Uterus (tissue), 4 donors: ENCODE measurements at places on chromosomes 11 and 22. TPM values are rescaled to one million over a fixed set of nuclear protein-coding genes. Genes with fewer than 3 reads are reported as not detected.

The ANO1 gene
- 45.5 TPM for total RNA-seq

- DNase-seq, result no peak
- H3K36me3 ChIP-seq, result no peaks in the 10 kb centered on the region
- H3K4me3 ChIP-seq, result no peak overlapping the region
- H3K4me1 ChIP-seq, result no peaks in the 10 kb centered on the region
- H3K27me3 ChIP-seq, result no peaks in the 10 kb centered on the region
- no peak overlapping the region for H3K27ac ChIP-seq
These were observed 163.0 kb downstream of the KIRREL3 start for GRCh38 chr11:126837581-126837980.

DNA sequence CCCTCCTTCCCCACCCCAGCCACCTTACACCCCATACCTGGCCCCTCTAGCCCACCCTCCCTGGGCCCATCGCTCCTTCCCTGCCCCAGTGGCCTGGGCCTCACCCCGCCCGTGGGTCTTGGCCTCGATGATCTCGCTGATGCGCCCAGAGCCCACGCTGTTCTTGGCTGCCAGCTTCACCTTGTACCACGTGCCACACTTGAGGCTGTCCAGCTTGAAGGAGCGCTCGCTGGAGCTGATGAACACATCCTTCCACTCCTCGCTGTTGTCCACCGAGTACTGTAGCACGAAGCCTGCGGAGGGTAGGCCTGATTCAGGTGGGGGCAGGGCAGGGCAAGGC, 110.1 kb downstream of the CEP164 start:
- DNase-seq, result no peak
- no peaks in the 10 kb centered on the region for H3K36me3 ChIP-seq
- H3K27ac ChIP-seq, result no peak overlapping the region
- H3K4me3 ChIP-seq, result no peak overlapping the region
- H3K4me1 ChIP-seq, result no peaks in the 10 kb centered on the region

The RAB36 gene
- total RNA-seq, result 28.7 TPM

GRCh38 chr11:128726458-128727139, 32.7 kb downstream of the FLI1 start:
- H3K4me1 ChIP-seq, result no peaks in the 10 kb centered on the region
- no peaks in the 10 kb centered on the region for H3K27me3 ChIP-seq

The LMO1 gene
- total RNA-seq, result not detected

DNA sequence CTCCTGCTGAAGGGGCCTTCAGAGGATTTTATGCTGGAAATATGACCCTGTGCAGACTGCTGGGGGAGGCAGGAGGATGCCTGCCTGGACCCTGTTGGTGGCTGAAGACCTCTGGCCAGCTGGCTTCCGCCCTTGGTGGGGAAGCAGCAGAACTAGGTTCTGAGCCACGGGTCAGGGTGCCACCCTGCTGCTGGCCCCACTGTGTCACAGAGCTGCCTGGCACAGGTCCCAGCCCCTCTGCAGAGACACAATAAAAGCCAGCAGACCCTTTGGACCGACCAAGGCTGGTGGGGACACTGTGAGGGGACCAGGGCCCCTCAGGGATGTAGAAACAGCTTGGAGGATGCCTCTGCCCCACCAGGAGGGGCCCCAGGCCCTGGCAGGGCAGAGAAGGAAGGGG, 6.9 kb upstream of the SREBF2 start:
- H3K4me1 ChIP-seq, result no peaks in the 10 kb centered on the region
- peak overlapping the region; percentile 21 for H3K27ac ChIP-seq
- no peak overlapping the region for H3K4me3 ChIP-seq
- DNase-seq, result no peak
- H3K36me3 ChIP-seq, result no peaks in the 10 kb centered on the region
- H3K27me3 ChIP-seq, result no peaks in the 10 kb centered on the region

GRCh38 chr11:36427079-36427478, 83.0 kb downstream of the TRAF6 start:
- no peak overlapping the region for H3K4me3 ChIP-seq
- no peak for DNase-seq
- no peaks in the 10 kb centered on the region for H3K36me3 ChIP-seq

DNA sequence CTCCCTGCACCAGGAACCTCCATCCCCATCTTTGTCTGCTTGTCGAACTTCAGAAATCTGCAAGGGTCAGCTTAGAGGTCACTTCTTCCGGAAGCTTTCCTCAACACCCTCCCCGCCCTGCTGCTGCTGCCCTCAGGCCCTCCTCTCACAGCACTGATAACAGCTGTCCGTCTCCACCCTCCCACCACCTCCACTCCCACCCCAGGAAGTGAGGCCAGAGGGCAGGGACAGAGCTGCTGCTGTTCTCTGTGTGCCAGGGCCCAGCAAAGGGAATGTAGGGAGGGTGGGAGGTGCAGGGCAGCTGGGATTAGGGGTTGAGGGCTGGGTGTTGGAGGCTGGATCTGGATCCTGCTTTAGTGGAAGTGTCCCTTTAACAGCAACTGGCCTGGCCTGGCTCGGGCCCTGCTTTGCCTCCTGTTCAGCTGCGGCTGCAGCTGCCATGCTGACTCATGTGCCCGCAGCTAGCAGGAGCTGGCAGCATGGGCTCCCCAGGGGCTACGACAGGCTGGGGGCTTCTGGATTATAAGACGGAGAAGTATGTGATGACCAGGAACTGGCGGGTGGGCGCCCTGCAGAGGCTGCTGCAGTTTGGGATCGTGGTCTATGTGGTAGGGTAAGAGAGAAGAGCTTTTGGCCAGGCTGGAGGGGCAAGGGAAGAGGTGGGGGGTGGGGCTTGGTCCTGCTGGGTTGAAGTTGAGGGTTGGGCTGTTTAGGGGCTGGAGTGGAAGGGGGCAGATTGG, at the start of gene P2RX6:
Gene P2RX6 (plus strand): TSS at position 440 of the 740 bp plus-strand sequence. CDS start 10 bp downstream, at position 450.
- peaks cover 11% of the 10 kb centered on the region for H3K4me1 ChIP-seq
- H3K27me3 ChIP-seq, result no peaks in the 10 kb centered on the region
- peak within 1 kb of the TSS; percentile 16 for H3K27ac ChIP-seq
- H3K4me3 ChIP-seq, result peak within 1 kb of the TSS; percentile 12
- no peak for DNase-seq

The SCGB1C1 gene
- not detected for total RNA-seq

DNA sequence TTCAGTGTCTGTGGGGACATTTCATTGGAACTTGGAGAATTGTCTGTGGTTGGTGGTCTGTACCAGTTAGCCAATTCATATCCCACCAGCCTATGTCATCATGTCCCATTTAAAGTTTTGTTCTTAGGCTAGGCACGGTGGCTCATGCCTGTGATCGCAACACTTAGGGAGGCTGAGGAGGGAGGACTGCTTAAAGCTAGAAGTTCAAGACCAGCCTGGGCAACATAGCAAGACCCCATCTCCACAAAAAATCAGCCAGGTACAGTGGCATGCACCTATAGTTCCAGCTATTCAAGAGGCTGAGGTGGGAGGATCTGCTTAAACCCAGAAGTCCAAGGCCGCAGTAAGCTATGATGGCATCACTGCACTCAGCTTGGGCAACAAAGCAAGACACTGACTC, 55.6 kb upstream of the CCND1 start:
- H3K4me3 ChIP-seq, result no peak overlapping the region
- no peaks in the 10 kb centered on the region for H3K27me3 ChIP-seq
- no peaks in the 10 kb centered on the region for H3K36me3 ChIP-seq
- DNase-seq, result no peak
- H3K27ac ChIP-seq, result no peak overlapping the region

DNA sequence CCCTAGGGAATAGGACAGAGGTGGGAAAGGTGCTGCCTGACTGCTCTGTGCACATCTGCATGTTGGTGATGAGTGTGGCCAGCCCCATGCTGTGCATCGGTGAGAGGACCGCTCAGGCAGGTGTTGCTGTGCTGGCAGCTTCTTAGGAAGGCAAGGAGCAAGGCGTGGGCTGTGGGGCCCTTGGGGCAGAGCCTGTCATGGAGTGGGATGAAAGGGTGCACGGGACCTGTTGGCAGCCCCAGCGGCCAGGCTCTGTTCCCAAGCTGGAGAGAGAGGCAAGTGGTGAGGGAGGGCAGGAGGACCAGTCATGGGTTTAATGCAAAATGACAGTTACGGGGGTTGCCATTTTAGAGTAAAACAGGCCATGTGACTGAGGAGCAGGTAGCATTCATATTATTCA, 78.3 kb downstream of the ZBTB16 start:
- peaks cover 25% of the 10 kb centered on the region for H3K4me1 ChIP-seq
- no peaks in the 10 kb centered on the region for H3K27me3 ChIP-seq
- no peak overlapping the region for H3K4me3 ChIP-seq
- H3K36me3 ChIP-seq, result no peaks in the 10 kb centered on the region
- DNase-seq, result no peak

DNA sequence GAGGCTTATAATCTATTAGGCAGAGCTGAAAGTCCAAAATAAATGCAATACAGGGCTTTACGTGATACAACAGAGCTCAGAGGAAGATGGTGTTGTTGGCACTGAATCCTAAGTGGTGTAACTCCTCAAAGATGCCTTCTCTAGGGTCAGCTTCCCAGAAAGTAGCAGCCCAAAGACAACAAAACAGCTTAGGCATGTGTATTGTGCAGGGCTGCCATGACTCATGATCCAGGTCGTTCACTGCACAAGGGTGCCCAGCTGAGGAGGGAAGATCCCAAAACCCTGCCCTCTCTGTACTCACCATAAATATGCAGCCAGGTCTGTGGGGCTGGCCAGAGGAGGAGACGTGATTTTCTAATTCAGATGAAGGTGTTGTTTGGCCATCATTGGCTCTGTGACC, 59.4 kb upstream of the NNMT start:
- no peak overlapping the region for H3K27ac ChIP-seq
- H3K4me3 ChIP-seq, result no peak overlapping the region
- H3K36me3 ChIP-seq, result no peaks in the 10 kb centered on the region
- H3K27me3 ChIP-seq, result no peaks in the 10 kb centered on the region
- H3K4me1 ChIP-seq, result no peaks in the 10 kb centered on the region

DNA sequence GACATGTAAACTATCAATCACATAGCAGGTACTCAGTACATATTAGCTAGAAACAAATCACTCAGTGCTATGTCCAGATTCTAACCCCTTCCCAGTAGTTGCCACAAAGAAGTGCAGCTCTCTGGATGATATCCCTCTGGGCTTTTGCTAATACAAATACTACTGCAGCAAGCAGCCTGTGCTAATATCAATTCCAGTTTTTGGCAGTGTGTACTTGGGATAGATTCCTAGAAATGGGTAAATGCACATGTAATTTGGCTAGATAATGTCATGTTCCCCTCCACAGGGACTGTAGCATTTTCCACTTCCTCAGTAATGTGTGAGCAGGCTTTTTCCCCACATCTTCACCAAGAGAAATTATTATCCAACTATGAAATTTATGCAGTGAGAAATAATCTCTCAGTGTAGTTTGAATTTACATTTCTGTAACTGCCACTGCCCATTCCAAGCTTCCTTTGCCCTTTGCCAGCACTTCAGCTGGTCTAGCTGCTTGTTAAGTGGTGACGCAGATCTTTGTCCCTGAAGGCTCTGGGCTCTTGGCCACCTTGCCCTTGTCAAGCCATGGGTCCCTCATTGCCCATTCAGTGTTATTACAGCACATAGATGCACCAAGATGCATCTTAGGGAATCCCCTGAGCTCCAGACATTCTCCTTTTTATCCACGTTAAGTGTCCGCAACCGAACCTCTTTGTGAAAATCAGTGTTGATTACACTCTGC, 107.1 kb upstream of the CLPB start:
- DNase-seq, result no peak
- no peaks in the 10 kb centered on the region for H3K4me1 ChIP-seq
- no peaks in the 10 kb centered on the region for H3K36me3 ChIP-seq
- no peaks in the 10 kb centered on the region for H3K27me3 ChIP-seq

- peak; percentile 98 for DNase-seq
- H3K36me3 ChIP-seq, result no peaks in the 10 kb centered on the region
- peaks cover 10% of the 10 kb centered on the region for H3K4me1 ChIP-seq
- no peaks in the 10 kb centered on the region for H3K27me3 ChIP-seq
- peak overlapping the region; percentile 32 for H3K4me3 ChIP-seq
These were observed 13.5 kb upstream of the B4GALNT4 start for GRCh38 chr11:355581-356458.

GRCh38 chr11:132595711-132596134, 936.6 kb downstream of the OPCML start:
- no peak overlapping the region for H3K27ac ChIP-seq
- no peak overlapping the region for H3K4me3 ChIP-seq
- no peaks in the 10 kb centered on the region for H3K36me3 ChIP-seq
- H3K27me3 ChIP-seq, result no peaks in the 10 kb centered on the region

The VSIG10L2 gene
- 1.1 TPM for total RNA-seq

DNA sequence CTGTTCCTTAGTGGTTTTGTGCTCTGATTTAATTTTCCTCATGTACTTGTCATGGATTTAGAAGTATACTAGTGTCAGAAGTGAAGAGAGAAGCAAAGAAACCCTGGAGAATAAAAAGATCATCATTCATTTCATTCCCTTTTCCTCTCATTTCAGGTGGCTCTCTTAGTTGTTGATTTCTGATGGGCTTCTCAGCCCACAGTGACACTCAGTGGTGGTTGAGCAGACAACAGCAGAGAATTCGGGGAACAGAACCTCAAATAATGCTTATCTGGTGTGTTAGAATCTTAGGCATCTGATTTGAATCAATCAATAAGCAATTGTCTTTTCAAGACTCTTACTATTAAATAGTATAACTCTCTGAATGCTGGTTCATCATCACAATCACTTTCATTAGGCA, 1289.4 kb downstream of the FAM181B start:
- no peak for DNase-seq
- no peaks in the 10 kb centered on the region for H3K36me3 ChIP-seq
- H3K4me3 ChIP-seq, result no peak overlapping the region

DNA sequence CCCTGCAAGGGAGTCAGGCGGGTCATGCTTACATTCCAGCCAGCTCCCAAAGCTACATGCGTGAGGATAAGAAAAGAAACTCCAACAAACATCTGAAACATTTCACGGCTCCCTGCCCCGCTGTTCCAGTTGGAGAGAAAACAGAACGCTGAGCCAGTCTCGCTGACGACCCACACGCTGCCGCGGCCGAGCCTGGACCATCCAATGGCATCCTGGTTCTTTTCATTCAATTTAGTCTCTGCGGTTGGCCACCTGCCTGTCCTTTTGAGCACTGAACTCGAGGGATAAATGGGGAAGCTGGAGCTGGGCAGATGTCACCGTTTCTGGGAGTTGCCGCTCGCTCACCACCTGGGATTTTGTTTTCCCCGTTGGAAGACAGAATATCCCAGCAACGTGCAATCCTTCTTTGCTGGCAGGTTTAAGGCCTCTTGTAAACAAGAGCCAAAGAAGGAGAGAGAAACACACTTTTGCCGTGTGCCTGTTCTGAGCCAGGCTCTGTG, 45.3 kb upstream of the SHISAL1 start:
- H3K36me3 ChIP-seq, result no peaks in the 10 kb centered on the region
- no peaks in the 10 kb centered on the region for H3K4me1 ChIP-seq
- no peak overlapping the region for H3K4me3 ChIP-seq
- peak overlapping the region; percentile 84 for H3K27ac ChIP-seq
- DNase-seq, result peak; percentile 68
- no peaks in the 10 kb centered on the region for H3K27me3 ChIP-seq

DNA sequence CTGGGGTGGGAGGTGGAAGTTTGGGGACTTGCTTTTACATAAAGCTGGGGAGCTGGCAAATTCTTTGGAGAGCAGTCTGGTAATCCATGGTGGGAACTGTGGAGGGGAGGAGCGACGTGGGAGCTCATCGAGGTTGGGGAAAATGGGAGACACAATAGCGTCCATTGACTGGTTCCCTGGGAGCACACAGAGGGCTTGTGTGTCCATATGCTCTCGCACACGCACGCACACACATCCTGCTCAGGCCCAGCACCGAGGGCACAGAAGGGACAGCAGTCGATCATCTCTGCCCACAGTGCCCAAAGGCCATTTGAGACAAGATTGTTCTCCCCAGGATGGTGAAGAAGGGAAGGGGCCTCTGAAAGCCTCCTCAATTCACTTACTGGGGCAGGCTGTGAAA, 53.7 kb downstream of the FBXO7 start:
- no peak for DNase-seq
- H3K27ac ChIP-seq, result peak overlapping the region; percentile 80
- H3K36me3 ChIP-seq, result no peaks in the 10 kb centered on the region
- H3K4me3 ChIP-seq, result no peak overlapping the region

GRCh38 chr11:56705784-56706396, 7.0 kb downstream of the OR9G1 start:
- no peak overlapping the region for H3K4me3 ChIP-seq
- no peaks in the 10 kb centered on the region for H3K36me3 ChIP-seq
- no peak overlapping the region for H3K27ac ChIP-seq
- no peak for DNase-seq
- no peaks in the 10 kb centered on the region for H3K4me1 ChIP-seq
- no peaks in the 10 kb centered on the region for H3K27me3 ChIP-seq
